AG10803 (cell line): ENCODE measurements at places on chromosomes 16 and 17.
A peak's percentile ranks its signal among the peaks of the same experiment; 100 is the strongest.

DNA sequence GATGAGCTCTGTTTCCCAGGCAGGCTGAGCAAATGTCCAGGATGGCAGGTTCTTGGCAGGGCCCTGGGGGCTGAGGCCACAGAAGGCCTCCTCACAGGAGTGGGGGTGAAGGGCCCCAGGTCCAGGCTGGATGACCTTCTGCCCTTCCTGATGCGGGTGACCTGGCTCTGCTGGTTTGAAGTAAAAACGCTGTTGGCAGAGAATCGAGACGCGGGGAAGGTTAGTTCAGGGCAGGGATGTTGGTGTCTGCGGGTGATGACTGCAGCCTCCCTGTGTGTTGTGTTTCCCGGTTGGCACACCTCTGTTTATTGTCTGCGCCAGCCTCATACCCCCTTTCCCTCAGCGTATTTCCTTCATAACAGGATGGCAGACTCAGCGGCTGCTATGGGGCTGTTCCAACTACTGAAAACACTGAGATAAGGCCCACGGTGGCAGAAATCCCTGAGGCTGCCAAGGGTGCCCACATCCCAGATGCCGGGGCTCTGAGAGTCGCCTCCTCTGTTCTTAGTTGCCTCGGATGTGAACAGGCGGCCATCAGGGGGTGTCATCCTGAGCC, 104.6 kb downstream of the METRNL start:
- no peak for DNase-seq

DNA sequence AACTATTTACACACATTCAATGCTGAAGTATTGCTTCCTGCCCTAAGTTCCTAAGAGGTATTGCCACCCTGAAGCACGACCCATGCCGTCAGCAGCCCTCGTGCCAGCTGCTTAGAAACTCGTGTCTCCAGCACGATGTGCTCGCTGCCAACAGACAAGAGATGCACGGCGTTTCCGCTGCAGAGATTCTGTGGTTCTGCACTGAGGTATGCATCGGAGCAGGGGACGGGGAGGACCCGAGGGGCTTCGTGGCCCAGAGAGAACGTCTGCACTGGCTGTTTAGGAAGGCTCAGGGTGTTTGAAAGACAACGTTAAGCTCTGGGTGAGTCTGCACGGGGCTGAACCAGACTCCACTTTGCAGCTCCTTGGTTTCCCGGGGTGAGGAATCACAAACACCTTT, 82.7 kb upstream of the CREBBP start:
- DNase-seq = peak; percentile 24

DNA sequence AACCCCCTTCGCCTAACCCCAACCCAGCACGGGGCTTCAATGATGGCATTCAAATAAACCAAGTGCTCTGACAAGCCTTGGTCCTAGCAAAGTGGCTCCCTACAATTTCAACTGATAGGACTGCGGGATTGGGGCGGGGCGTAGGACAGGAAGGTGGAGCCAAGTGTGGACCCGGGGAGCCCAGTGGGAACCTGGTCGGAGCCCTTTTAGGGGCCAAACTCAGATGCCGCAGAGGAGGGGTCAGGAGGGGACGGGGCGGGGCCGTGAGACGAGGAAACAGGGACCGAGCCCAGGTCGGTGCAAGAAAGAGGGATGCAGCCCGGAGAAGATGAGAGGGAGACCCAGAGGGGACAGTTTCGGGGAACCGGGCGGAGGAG, 13.2 kb upstream of the CDIPT start:
- no peak for DNase-seq

DNA sequence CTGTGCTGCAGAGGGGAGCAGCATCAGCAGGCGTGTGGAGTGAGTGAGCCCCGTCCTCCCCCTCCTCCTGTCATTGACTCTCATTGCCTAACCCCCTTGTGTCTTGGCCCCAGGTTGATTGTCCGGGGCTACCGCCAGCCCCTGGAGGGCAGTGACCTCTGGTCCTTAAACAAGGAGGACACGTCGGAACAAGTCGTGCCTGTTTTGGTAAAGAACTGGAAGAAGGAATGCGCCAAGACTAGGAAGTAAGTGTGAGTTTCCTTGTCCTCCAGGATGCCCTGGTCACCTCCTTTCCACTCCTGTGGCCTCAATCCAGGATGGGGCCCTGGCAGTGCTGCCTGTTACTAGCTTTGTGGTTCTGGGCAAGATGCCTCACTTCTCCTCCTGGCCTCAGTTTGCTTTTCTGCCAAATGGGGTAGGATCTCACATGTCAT, 87.0 kb downstream of the ABCC1 start:
- DNase-seq = no peak

GRCh38 chr17:1518410-1518809, 2.0 kb upstream of the INPP5K start:
- no peak for DNase-seq

DNA sequence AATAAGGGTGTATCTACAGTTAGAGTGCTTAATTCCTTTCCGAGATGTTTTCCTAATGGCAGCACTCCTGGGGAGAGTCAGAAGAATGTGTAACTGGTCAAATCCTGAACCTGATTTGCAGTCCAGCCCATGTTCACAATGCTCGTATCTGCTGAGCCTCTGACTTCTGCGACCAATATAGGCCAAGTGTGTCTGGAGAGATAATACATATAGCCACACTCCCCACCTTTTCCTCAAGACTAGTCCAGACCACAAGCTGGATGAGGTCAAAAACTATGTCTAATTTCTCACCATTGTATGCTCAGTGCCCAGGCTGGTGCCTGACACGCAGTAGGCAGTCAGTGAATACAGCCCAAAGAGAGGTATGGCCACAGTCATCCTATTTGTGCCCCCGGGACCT, 58.0 kb downstream of the XYLT1 start:
- no peak for DNase-seq

DNA sequence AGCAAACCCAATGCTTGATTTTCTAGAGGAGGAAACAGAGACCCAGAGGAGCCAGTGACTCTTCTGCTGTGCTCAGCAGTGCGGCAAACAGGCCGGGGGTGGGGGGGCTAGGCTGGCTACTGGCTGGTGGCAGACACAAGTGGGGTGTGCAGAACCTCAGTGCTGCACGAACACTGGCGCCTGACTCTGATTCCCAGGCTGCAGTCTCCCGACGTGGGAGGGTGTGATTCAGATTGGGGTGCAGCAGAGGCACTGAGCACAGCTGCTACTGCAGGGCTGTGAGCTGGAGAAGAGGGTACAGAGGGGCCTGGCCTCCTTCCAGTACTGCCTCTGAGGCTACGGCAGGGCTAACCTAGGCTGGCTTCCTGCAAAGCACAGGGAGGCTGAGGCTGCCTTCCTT, 8.1 kb downstream of the RPL19 start:
- DNase-seq = no peak

DNA sequence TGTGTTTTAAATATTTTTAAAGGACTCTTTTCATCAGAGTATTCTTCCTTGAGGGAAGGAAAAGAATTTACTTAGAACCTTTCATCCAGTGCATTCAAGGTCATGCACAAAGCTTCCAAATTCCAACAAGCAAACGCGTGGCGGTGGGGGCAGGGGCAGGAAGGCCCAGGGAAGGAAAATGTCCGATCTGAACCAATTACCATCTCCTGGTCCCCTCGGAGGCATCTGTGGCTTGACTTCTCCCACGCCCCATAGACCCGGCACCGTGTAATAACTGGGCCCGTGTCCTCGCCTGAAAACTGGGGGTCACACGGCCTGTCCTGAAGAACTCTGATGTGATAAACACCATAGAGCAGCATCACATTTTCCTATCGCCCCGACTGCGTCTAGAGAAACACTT, 18.3 kb downstream of the MEAK7 start:
- no peak for DNase-seq
